ENCODE measurements at places on chromosomes 3 and 15.

GRCh38 chr3:185280572-185281365 is 26.9 kb upstream of the EHHADH start:
- no peak for DNase-seq

GRCh38 chr15:93043621-93044300 is 45.2 kb downstream of the RGMA start:
- DNase-seq = no peak

DNA sequence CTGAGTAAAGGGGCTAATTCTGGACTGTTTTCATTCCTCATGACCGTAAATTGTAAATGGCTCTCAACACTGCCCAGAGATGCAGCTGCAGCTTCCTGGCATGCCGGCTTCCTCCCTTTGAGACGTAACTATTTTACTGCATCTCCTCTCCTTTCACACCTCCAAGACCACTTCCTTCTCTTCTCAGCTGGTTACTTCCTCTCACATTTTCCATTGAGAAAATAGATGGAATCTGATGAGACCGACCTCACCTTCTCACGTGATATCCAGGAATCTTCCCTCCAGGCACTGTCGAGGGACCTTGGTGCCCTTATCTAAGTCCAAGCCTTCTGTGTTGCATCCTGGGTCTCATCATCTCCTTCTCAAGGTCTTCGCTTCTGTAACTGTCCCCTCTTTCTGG is 12.7 kb downstream of the LYSMD4 start:
- no peak for DNase-seq

- DNase-seq = no peak
These were observed 158.3 kb downstream of the SLCO3A1 start for GRCh38 chr15:92011611-92012367.

DNA sequence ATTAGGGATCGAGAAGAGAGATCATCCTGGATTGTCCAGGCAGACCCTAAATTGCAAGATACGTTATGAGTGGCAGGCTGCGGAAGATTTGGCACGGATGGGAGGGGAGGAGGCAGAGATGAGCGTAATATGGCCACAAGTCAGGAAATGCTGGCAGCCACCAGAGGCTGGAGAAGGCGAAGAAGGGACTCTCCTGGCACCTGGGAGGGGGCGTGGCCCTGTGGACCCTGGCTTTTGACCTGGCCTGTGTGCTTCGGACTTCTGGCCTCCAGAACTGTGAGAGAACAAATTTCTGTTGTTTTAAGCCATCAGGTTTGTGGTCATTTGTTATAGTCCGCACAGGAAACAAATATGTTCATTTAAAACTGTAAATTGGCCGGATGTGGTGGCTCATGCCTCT is 31.9 kb upstream of the IGF1R start:
- DNase-seq = no peak

All from head of caudate nucleus (tissue), 42 donors.